ENCODE measurements at places on chromosomes 3 and 15.

DNA sequence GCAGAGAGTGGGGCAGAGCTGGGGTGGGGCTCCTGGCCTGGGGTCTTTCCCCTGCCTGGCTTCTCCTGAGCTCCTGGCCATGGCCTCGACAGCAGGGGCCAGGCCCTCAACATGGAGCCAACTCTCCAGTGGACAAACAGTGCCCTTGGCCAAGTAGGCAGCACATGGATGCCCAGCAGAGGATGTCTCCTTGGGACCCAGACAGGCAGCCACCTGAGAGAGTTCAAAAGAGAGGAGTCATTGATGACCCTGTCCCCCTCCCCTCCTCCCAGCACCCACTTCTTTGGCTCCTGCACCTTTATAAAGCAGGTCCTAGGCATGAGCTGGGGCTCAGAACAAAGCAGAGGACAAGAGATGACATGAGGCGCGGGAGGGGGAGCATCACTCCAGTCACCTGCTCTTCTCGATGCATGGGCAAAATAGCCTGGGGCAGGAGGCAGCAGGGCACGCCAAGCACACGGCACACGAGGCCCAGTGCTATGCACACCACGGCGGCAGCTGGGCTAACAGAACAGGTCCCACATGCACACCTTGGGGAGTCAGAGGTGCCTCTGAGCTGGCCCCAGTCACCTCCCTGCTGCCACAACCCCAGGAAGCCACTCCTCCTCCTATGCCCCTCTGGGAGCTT is 27.4 kb downstream of the SHISA5 start:
- no peak for DNase-seq

GRCh38 chr3:56573501-56573900 is 16.5 kb downstream of the CCDC66 start:
- no peak for DNase-seq

- no peak for DNase-seq
Measured at GRCh38 chr3:38829404-38829803, 13.4 kb upstream of the SCN10A start.

DNA sequence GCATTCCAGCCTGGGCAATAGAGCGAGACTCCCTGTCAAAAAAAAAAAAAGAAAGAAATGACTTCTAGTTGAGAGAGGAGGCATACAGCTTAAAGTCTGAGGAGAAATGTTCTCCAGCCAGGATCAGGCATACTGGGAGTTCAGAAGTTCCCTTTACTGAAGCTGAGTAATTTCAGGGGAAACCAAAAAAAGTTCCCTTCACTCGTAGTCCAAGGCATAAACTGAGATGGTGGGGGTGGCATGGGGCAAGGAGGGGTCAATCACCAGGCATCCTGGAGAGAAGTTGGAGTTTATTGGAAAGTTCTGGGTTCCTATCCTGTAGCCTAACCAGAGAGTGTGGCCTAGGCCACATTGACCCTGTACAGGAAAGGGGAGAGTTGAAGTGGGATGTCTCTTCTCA is 5.9 kb downstream of the GPX1 start:
- no peak for DNase-seq

DNA sequence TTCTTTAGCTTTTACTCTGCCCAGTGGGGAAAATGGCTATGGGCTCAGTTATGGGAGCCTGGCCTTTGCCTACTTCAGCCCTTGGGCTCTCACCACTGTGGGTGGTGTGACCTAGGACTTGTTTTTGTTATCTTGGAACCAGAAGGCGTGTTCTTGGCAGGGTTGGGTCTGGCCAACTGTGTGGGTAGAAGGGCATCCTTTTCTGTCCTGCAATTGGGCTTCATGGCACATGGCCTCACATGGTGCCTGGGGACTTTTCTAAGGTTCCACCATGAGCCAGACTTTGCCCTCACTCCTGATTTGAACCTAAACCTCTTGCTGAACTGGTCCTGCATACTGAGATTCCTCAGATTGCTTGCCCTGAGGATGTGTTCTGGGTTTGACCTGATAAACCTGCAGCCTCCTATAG is 1.7 kb downstream of the GLYCTK start:
- no peak for DNase-seq

GRCh38 chr3:129525341-129525968 is 3.0 kb upstream of the RHO start:
- no peak for DNase-seq

DNA sequence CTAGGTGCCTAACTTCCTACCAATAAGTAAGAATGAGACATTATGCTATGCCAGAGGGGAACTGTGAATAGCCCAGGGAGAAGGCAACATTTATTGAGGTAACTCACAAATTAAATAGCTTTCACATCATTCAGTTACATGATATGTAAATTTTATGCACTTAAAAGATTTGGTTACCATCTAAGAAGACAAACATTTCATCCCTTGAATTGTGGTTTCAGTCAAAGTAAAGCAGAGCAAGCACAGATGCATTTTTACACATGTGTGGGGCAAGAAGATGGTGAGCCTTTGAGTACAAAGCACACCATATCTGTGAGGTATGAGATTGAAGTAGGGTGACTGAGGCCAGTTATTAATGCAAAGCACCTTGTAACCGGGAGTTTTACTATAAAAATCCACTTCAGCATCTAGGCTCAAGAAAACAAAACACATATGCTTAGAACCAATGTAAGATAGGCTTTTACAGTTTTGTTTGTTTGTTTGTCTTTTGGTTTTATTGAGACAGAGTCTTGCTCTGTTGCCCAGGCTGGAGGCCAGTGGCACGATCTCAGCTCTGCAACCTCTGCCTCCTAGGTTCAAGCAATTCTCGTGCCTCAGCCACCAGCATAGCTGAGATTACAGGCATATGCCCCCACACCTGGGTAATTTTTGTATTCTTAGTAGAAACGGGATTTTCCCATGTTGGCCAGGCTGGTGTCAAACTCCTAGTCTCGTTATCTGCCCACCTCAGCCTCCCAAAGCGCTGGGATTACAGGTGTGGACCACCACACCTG is 3.5 kb downstream of the PLSCR2 start:
- no peak for DNase-seq
